Activated CD4-positive, alpha-beta T cell treated with anti-CD3 and anti-CD28 coated beads, Interleukin-2, Interleukin-4, amounts not matched to agents 100 ng/mL and 50 ng/mL, durations not matched to agents 16 hours and 8 hours (primary cell): ENCODE measurements at places on chromosomes 5 and 9.

GRCh38 chr5:96338624-96339415 is 94.2 kb downstream of the PCSK1 start:
- DNase-seq, result no peak

GRCh38 chr5:38608874-38609273 is 52.4 kb upstream of the LIFR start:
- DNase-seq, result no peak

GRCh38 chr9:97440160-97440559 is 28.3 kb downstream of the TDRD7 start:
- DNase-seq, result no peak

GRCh38 chr5:106269252-106269843 is 1401.4 kb downstream of the EFNA5 start:
- DNase-seq, result no peak

GRCh38 chr9:31347082-31347617 is 1037.3 kb upstream of the ACO1 start:
- peak; percentile 64 for DNase-seq

DNA sequence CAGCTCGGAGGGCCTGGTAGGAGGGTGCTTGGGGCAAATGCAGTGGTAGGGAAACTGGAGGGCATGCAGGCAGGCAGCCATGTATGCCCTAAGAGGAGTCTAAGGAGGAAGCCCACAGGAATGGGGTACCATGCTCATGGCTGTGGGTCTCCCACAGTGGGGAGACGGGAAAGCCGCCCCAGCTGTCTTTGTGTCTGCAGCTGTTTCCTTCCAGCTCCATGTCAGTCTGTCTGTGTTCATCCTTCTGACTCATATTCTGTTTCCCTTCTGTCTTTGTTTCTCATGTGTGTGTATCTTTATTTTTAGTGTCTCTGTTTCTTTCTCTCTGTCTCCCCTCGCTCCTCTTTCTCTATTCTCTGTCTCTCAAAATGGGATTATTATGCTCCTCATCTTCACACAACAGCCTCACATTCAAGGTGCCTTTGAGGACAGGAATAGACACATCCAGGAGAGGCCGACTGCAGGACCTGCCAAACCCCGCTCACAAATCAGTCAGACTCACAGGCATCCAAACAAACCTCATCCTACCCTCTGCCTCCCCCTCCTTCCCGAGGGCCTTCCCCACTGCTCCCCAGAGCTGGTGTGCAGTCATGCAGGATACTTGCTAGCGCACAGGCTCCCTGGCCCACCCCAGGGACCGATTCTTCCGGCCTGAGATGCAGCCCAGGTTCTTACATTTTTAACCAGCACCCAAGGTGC is 68.4 kb upstream of the RARS1 start:
- DNase-seq, result no peak

DNA sequence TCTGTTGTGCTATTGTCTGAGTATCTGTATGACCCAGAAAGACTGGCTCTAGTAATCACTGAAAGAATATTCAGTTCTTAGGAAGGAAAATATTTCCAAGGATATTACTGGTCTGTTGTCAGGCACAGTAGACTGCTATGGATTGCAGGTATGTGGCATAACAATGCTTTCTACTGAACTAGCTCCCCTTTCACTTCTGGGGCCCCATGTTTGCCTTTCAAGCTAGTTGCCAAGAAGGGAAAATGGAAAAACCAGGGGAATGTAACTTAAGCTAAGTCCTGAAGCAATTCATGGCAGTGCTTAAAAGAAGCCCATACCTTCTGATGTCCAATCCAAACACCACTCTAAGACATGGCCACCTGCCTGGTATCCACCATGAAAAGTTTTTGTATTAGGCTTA is 375.7 kb downstream of the GLIS3 start:
- DNase-seq, result no peak

GRCh38 chr5:44875661-44876605 is 67.2 kb downstream of the MRPS30 start:
- peak; percentile 81 for DNase-seq

- no peak for DNase-seq
These were observed 43.2 kb downstream of the PSMB7 start for GRCh38 chr9:124372038-124372437.

DNA sequence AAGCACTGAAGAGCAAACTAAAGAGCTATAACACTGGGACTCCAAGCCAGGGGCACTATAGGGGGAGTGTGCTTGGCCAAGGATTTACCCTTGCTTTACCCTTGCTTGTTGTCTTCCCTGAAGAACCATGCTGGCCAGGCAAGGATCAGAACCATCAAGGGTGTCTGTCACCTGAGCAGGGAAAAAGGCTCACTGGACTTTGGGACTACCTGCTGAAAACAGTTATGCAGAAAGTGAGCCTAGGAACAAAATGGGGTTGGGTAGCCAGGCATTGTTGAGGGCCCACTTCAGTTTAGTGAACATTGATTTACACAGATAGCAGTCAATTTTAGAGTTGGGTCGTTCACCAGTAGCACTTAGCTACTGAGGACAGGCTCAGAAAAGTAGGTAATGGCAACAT is 8.0 kb upstream of the TMEM171 start:
- no peak for DNase-seq

- DNase-seq, result no peak
These were observed 1079.9 kb upstream of the ACO1 start for GRCh38 chr9:31304576-31304975.

DNA sequence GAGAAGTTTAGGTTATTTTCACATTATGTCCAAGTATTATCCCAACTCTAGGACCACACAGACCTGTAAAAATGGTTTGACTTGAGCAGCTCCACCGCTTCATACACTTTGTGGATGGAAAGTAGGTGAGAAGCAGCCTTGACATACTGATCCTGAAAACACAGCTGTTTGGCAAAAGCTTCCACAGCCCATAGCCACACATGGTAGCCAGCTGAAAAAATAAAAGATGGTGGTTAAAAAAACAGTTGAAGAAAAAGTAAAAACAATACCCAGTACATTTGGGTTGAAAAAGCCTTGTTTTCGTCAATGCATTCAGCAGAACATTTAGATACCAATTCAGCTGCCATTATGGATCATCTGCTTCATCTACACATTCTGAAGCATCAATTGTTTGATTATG is 36.7 kb downstream of the GEMIN5 start:
- DNase-seq, result no peak

GRCh38 chr5:10832987-10833386 is 72.0 kb upstream of the DAP start:
- DNase-seq, result no peak

DNA sequence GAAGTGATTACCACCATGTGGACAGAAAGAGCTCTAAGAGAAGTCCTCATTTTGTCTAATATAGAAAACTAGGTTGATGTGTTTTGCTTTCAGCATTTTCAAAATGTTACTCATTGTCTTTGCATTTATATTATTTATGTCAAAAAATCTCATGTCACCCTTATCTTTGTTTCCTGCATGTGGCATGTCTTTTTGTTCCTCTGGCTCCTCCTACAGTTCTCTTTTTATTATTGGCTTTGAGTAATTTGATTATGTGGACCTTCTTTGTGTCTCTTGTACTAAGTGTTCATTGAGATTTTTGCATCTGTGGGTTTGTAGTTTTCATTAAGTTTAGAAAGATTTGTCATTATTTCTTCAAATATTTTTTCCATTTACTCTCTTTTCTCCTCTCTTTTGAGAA is 58.8 kb downstream of the GNG10 start:
- DNase-seq, result no peak

- DNase-seq, result no peak
These were observed 409.1 kb downstream of the TAF11L14 start for GRCh38 chr5:18043344-18043743.

DNA sequence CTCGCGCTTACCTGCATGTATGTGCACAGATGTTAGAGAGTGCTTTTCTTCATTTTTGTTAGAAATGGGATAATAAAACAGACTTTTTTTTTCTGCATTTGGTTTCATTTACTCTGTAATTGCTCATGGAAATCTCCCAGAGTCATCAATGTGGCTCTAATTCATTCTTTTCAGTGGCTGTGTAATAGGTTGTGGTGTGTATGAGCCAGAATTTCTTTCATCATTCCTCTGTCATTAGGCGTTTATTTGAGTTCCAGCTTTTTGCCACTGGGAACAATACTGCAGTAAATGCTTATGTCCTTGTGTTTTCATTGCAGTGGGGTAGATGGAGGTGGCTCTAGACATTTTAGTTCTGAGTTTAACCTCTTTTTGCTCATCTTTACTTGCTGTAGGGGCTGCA is 118.9 kb downstream of the NXNL2 start:
- no peak for DNase-seq

GRCh38 chr9:112500842-112501241 is 14.2 kb downstream of the KIAA1958 start:
- no peak for DNase-seq

DNA sequence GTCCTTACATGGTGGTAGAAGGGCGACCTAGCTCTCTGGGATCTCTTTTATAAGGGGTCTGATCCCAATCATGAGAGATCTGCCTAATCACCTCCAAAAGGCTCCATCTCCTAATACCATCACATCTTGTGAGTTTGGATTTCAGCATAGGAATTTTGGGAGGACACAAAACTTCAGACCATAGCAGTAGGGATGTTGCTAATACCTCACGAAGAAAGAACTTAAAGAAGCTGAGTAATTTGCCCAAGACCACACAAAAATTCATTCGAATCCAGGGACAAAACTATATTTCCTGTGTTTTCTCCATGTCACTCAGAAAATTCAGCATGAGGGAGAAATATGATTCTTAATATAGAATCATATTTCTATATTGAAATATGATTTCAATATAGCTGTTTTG is 32.7 kb downstream of the MTAP start:
- DNase-seq, result no peak

DNA sequence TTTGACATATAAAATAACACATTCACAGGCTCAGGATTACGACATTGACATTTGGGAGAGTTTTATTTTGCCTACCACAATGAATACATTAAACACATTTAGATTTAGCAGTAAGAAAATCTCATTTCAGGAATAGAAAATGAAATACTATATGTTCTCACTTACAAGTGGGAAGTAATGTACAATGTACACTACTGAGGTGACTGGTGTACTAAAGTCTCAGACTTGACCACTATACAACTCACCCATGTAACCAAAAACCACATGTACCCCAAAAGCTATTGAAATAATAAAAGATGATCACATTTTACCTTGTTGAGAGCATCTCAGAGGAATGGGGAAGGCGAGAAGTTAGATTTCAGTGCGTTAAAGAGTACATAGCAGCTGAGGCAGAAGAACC is 1202.4 kb upstream of the SEMA6A start:
- DNase-seq, result no peak

GRCh38 chr5:18305288-18305924 is 671.1 kb downstream of the TAF11L14 start:
- DNase-seq, result no peak

GRCh38 chr9:35757226-35757891 is 3.3 kb upstream of the MSMP start:
- peak; percentile 40 for DNase-seq

DNA sequence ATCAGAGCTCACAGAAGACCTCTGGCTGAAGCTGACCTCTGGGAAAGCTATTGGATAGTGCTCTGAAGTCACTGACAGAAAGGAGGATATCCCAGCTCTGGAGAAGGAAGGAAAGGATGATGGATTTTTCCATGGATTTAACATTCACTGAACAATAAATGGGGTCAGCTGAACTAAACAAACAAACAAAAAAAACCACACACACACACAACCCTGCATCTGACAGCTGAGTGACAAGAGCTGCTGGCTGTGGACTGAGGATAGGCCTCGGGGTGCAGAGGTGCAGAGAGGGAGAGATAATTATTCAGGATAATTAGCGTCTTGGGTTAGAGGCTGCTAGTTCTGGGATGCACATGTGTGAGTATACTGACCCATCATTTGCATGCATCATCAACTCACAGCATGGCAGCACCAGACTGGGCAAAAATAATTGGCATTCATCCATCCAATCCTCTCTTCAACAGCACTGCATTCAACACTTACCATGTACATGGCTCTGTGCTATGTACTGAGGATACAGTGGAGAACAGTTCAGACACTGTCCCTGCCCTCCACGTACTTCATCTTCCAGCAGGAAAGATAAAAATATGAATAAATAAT is 131.4 kb upstream of the TRIM32 start:
- no peak for DNase-seq

- DNase-seq, result no peak
These were observed 454.0 kb downstream of the DIRAS2 start for GRCh38 chr9:90188656-90189055.

- DNase-seq, result no peak
These were observed 802.2 kb upstream of the WWC1 start for GRCh38 chr5:167489202-167489601.

- peak; percentile 27 for DNase-seq
These were observed 33.6 kb downstream of the PRRT1B start for GRCh38 chr9:131578731-131579504.

GRCh38 chr9:127214421-127215267 is 49.9 kb upstream of the GARNL3 start:
- peak; percentile 60 for DNase-seq

DNA sequence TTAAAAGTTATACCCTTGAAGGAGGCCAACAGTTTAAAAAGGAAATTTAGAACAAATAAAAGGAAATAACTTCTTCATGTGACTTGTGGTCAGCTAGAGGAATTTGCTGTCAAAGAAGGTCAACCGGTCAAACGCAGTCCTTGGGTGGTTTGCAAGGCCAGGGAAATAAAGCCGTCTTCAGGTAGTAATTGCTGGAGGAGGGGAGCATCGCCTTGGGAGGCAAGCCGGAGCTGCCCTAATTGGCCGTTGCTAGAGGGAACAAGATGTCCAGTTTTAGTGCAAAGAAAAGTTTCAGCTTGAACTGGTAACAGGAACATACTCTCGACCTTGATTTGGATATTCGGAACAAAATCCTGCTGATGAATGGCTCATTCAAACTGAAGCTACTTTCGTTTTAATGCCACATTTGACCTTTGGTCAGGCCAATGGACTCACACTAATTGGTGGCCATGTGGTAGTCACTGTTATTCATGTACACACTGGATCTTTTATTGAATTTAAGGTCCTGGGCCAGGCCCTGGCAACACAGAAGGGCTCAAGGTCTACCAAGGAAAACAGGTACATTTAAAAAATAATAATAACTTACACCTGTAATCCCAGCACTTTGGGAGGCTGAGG is 47.0 kb upstream of the MYO10 start:
- no peak for DNase-seq

DNA sequence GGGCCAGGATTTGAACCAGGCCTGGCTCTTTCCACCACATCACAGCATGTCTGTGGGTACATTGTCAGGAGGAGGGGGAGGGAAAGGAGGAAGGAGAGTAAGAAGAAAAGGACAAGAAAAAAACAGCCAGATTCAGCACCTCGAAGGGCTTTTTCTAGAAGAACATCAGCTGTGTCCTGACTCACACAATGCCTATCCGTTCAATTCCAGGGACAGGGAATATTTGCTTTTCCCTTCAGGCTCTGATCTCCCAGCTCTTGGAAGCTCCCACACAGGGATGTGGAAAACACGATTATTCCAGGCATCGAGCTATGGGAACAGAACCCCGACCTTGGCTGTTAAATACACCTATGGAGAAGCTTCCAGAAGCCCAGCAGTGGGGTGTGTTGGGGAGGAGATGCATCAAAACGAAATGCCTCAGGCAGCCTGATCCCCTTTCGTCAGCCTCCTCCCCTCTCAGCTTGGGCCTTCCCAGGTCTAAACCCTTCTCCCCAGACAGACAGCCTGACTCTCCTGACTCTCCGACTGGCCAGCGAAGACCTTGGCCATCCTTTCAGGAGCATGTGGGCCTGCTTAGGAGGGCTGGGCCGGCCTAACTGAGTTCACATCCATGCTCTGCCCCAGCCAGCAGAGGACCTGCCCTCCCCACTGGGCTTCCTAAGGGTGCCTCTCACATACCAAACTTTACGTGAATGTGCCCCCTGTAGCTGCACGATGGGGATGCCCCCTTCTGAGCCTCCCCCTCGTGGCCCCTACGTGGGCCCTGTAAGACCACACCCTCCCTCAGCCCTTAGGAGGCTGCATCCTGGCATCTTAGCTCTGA is 54.4 kb downstream of the NEURL1B start:
- DNase-seq, result no peak
